MV-4-11 (cell line): ENCODE measurements at places on chromosomes 3 and 15.

- peak; percentile 87 for DNase-seq
Observed at GRCh38 chr3:49333091-49333490, 6.8 kb downstream of the USP4 start.

GRCh38 chr3:11059090-11059798 lies 66.7 kb downstream of the SLC6A1 start:
- peak; percentile 46 for DNase-seq

DNA sequence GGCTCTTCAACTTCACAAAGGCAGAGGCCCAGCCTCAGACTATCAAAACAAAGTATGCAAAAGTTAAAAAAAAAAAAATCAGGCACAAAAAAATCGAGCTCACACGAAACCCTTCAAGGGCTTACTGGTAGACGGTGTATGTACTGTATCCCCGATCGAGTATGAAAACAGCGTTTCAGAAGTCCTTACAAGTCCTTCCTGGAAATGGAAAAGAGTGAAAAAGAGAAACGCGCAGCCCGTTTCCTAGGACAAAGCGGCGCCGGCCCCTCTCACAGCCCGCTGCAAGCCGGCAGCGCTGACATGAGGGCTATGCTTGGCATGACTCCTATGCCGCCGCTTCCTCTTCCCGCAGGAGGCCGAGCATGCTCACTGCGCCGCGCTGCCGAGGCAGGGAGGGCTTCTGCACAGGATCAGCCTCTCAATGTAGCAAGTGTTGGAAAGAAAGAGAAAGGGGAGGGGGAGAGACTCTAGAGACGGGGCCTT lies at the start of gene VGLL4:
VGLL4 (minus strand) TSS at position 311 of the 483 bp plus-strand sequence. CDS start 397 bp downstream, outside the sequence.
- DNase-seq = peak; percentile 85

DNA sequence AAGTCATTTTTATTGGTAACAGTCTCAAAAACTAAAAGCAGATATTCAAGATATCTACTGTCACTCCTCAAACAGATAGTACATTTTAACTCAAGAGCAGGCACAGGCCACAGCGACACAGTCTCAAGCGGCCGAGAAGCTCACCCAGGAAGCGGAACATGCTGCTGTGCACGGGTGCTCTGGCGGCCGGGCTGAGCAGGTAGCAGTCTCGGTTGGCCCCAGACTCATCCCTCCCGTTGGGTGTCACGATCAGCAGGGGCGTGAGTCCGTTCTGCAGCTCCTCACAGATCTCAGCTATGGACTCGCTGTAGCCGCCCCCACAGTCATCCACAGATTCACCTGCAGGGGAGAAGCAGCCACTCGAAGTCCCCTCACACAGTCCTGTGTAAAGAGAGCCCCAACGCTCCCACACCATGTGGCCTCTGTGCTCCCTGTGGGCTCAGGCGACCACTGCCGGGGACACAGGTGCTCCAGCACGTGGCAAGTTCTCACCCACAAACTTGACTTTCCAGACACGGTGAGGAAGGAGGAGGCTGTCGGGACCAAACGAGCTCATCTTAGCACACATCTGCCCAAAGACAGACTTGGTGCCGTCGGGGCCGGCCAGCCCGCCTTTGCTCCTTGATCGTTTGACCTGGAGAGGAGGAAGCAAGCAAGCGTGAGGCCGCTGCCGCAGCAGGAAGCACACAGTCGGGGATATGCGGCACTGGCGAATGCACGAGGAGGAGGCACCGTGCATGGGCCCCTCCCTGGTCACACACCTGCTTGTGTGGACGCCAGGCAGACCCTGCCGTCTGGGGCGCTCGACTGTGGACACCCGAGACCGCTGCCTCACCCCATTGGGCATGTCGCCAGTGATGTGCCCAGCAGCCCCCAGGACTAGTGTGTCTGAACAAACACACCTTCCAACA lies 17.7 kb upstream of the OCA2 start:
- DNase-seq = no peak

- DNase-seq = no peak
Observed at GRCh38 chr3:128861491-128861890, 17.9 kb upstream of the ACAD9 start.

- no peak for DNase-seq
Observed at GRCh38 chr3:59481776-59482400, 432.1 kb upstream of the CFAP20DC start.

- no peak for DNase-seq
Observed at GRCh38 chr3:42224178-42224577, 41.8 kb downstream of the CCK start.

DNA sequence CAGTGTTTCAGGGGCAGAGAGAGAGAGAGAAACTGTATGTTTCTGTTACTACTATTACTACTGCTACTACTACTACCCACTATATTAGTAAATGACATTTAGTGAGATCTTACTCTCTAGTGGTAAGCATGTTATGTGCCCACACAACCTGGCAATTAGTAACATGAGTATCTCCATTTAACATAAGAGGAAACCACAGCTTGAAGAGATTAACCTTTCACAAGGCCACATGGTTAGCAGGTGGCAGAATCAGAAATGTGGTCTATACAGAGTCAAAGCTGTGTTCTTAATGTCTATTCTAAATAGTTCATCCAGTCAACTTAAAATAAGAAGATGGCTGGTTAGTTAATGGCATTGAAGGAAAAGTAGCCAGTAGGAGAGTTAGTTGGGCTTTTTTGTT lies 961.6 kb downstream of the MCTP2 start:
- DNase-seq = no peak

DNA sequence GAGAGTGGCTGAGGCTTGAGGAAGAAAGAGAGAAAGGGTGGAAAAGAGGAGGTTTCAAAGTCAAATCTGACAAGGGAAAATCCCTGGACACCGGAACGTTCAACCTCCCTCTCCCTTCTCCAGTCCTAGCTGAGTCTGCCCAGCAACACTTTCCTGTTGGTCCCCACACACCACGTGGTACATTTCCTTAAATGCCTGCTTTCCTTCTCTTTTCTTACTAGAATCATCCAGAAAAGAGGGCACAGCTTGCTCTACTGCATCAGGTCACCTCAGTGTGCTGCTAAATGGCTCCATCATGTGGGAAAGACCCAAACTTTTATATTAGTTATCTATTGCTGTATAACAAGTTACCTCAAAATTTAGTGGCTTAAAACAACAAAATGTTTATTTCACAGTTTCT lies 181.2 kb downstream of the NECTIN3 start:
- DNase-seq = no peak

DNA sequence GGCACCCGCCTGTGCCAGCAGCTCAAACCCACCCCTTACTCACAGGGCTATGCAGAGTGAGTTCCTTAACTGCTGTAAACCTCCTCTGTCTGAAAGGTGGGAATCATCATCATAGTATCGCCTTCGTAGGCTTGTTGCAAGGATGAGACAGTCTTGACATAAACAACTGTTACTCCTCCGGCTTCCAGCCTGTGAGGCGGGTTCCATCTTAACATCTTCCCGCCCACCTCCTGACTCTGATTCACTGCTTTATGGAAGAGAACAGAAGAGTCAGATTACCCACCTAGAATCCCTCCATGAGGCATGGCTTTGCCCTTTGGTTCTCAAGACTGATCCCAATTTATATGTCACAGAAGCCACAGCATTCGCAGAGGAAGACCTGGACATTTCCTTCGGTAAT lies 21.9 kb downstream of the POLR2M start:
- DNase-seq = no peak

- no peak for DNase-seq
Observed at GRCh38 chr15:97114900-97115760, 784.6 kb downstream of the NR2F2 start.

GRCh38 chr15:70137967-70138366 lies 40.2 kb upstream of the TLE3 start:
- no peak for DNase-seq

DNA sequence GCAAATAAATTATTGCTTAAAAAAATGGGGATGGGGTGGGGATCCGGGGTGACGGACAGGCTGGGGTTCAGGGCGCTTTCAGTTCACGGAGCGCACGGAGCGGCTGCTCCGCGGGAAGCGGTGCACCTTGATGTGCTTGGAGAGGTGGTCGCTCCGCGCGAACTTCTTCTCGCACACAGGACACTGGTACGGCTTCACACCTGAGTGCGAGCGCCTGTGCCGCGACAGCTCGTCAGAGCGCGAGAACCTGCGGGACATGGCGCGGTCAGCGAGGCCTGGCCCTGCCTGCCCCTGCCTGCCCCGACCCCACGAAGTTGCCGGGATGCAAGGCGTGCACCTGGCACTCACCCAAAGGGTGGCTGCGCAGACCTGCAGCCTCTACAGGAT lies 13.6 kb downstream of the KLF15 start:
- no peak for DNase-seq
